ENCODE measurements at places on chromosomes 13 and 19.

GRCh38 chr13:52751196-52751595 is 11.6 kb upstream of the CNMD start:
- no peak for DNase-seq

- no peak for DNase-seq
These were observed 216 bp downstream of the SUGP2 start for GRCh38 chr19:19033176-19033425.

- no peak for DNase-seq
These were observed 2.5 kb downstream of the RTN2 start for GRCh38 chr19:45494261-45494916.

GRCh38 chr19:49387936-49388372 is at the start of gene KASH5:
Gene KASH5 (plus strand): TSS chr19:49388249. CDS start chr19:49390884, 2,635 bp downstream.
- peak; percentile 87 for DNase-seq

DNA sequence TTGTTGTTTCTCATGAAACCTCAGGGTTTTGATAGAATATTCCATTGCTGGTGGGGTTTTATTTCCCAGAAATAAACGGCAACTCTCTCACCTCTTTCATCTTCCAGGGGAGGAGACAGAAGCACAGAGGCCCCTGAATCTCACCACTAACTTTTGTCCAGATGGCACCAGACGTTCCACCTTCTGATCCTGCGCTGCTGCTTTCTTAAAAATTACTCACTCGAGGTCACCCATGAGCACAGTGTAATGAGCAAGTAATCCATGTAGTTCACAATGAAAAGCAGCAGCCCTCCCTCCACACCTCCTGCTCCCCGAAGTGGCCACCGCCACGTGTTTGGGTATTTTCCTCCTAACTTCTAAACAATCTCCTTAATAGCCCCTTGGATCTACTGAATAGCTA is 51.3 kb downstream of the TEX29 start:
- no peak for DNase-seq

DNA sequence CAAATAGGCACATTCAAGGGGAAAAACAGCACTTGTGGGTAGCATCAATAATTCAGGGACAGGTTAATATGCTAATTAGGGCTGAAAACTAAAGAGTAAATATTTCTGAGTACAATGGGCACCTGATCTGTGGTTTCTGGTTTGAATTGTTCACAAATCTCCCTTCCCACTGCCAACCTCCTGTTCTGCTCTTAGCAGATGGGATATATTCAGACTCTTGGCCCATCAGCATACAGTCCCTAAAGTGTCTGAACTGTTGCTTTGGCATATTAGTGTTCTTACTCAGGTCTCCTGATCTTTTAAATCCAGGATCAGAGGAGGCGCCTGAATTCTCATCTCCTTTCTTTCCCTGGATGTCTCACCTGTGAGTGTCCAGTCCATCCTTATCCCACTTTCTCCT is 8.2 kb upstream of the LRCH1 start:
- DNase-seq: no peak

DNA sequence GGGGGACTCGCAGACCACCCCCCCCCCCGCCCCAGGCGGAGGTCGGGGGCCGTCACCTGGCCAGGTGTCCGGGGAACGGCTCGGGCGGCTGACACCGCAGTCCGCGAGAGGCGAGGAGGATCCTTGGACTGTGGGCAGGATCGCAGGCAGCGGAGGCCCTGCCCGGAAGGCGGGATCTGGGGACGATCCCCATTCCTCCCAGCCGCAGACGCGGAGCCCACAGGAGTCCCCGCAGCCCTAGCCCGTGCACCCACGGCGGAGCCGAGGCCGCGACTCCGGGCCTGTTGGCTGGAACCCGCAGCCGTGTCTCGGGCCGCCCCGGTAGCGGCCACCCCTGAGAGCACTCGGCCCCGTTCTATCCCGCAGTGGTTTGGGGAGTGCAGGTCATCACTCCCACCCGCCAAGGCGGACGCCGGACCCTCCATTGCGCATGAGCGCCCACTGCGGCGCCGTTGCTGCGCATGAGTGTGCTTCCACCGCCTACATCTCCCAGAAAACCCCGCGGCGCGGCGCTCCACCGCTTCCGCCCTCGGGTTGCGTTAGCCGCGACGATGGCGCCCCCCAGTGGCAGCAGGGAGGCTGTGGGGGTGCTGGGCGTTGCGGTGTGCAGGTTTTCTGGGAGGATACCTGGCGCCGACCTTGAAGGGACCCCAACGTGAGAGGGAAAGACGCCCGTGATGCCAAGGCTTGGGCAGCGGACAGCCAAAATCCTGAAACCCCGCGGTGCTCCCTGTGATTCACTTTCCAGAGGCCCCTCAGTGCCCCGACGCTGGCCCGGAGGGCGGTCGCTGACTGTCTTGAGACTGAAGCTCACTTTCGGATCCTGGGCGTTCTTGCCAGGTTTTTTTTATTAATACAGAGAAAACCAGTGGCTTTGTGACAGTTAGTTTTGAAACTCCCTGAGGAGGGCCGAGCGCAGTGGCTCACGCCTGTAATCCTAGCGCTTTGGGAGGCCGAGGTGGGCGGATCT is 4.4 kb upstream of the ZNF329 start:
- peak; percentile 97 for DNase-seq

- no peak for DNase-seq
These were observed 150.9 kb downstream of the VWA8 start for GRCh38 chr13:41809962-41810361.

DNA sequence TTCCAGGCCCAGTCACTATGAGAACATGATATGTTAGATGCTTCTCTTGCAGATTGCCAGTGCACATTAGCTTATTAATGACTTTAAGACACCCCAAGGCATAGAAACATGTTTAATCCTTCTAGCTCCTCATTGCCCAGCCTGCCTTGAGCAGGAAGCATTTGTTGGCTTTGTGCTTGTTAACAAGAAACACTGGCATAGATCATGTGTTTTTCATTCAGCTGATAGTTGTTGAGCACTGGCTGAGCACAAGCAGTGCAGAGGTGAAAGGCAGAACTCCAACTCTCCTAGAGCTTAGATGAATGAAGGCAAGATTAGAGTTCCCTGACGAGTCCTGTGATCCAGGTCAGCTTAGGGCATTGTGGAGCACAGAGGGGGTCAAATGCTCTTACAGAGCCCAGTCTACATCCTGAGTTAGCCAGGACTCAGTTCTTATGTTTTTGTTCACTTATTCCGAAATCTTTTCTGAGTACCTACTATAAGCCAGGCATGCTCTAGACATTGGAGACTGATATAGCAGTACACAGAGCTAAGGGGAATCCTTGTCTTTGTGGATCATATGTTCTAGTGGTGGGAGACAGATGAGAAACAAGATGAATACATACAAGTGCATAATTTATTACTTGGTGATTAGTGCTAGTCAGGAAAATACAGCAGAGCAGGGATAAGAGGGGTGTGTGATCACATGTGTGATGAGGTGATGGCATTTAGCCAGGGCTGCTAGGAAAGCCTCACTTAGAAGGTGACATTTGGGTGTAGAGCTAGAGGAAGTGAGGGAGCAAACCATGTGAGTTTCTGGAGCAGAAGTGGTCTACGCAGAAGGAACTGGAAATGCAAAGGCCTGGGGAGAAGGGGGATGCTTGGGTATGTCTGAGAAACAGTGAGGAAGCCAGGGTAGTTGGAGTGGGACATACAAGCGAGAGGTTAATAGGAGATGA is 101.2 kb downstream of the WASF3 start:
- DNase-seq: peak; percentile 45

- no peak for DNase-seq
These were observed 735.2 kb downstream of the LIG4 start for GRCh38 chr13:107480130-107480529.

DNA sequence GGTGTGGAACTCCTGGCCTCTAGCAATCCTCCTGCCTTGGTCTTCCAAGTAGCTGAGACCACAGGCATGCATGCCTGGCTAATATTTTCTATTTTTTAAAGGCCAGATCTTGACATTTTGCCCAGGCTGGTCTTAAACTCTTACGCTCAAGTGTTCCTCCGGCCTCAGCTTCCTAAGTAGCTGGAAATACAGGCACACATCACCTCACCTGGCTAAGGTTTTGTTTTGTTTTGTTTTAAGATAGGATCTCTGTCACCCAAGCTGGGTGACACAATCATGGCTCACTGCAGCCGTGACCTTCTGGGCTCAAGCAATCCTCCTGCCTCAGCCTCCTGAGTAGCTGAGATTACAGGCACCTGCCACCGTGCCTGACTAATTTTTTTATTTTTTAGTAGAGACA is 5.5 kb upstream of the RLN3 start:
- no peak for DNase-seq

- no peak for DNase-seq
These were observed 3.6 kb downstream of the TRIP10 start for GRCh38 chr19:6743066-6743465.

GRCh38 chr13:74444161-74444571 is 310.0 kb upstream of the KLF12 start:
- DNase-seq: no peak

- peak; percentile 96 for DNase-seq
These were observed 5.7 kb downstream of the REX1BD start for GRCh38 chr19:18594096-18594823.

GRCh38 chr13:41276824-41277223 is 13.4 kb upstream of the MTRF1 start:
- DNase-seq: no peak

DNA sequence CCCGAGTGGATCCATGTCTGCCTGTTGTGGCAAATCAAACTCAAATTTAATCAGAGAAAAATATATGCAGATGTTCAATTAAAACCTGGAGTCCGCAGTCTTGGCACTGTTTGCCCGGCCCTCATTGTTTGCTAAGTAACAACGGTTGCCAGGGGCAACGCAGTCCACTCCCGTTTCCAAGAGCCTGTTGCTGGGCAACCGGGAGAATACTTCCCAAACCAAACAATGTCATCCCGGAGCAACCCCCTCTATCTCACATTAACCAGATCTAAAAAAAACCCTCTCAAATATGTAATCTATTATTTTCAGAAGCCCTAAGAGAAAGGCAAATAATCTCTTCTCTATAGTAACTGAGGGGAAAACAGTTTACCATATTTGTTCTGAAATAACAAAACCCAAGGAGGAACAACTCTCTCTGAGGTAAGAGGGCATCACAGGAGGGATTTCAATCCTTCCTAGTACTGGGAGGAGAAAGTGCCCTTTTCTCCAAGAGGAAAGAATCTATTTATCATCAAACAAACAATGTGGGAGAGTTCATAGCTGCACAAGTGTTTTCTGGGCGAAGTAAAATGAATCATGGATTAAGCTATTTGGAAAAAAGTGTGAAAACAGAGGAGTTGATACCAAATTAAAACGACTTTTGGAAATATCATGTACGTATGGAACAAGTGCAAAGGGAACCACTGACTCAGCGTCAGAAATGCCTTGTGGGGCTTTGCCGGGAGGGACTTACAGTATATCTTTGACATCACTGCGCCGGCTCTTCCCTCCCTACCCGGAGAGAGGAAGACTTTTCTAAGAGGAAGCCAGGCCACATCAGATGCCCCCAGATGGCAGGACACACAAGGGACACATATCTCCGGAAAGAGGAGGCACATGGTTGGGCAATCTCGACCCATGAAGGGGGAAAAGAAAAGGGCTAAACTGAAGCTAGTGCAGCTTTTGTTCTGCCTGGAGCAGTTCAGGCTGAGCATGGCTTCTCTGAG is 43.3 kb downstream of the RFX2 start:
- DNase-seq: peak; percentile 90

DNA sequence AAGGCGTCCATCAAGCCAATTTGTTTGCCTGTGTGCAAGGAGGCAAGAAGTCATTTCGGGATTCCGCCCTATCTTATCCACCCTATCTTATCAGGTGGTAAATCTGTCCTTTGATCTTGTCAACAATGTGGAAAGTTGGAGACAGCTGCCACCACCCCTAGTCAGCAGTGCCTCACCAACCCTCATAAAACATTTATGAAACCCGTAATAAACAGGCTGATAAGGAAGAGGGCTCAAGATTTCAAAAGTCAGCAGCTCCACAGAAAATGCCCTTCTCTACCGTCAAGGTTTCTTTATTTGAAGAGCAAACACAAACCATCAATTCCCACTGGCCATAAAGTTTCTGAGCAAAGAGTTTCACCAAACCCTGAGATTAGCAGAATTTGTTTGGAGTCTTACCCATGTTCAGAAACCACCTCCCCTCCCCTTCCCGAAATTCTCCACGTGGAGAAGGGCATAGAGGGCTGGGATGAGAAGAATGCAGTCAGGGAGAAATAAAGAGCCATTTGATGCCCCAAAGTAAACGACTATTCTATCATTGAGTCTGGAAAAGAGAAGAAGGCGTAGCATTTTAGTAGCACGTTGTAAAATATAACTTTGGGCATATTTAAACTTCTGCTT is 196.0 kb upstream of the GPR12 start:
- no peak for DNase-seq

- no peak for DNase-seq
These were observed 6.8 kb downstream of the GMIP start for GRCh38 chr19:19636573-19637185.

DNA sequence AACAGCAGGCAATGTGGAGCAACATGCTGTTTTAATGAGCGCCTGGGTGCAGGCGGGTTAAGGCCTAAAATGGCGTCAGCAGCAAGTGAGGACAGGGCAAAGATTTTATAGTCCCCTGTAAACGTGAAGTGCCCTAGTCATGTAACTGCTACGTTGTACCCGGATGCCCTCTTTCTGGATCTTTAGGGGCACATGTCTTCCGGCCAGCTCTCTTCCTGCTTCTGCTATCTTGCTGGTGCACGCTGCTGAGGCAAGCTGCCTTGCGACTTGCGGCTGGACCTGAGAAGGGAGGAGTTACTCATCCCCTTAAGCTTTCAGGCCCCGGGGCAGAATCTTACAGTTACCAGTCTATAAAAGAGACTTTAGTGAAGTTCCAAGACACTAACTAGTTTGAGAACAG is 303.6 kb upstream of the DACH1 start:
- no peak for DNase-seq

DNA sequence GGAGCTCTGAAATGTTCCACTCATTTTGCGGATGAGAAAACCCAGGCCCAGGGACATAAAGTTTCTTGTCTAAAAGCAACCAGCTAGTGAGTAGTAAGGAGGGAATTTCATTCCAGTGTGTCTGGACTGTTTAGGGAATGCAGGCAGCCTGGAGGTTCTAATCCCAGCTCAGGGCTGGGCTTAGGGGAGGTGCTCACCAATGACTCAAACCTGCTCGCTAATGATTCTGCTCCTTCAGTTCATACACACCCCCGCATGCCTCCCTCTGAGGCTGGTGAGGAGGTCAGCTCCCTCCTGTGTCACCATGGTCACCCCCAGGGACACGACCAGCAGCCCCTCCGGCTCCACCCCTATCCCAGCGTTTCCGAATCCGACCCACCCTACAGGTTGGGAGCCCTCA is 34.6 kb downstream of the CYP4F2 start:
- no peak for DNase-seq

- DNase-seq: no peak
These were observed 11.4 kb downstream of the VSTM2B start for GRCh38 chr19:29537181-29537580.

GRCh38 chr13:110201114-110201513 is 105.8 kb downstream of the COL4A1 start:
- no peak for DNase-seq

- DNase-seq: no peak
These were observed 39.6 kb downstream of the STK24 start for GRCh38 chr13:98537306-98537705.

DNA sequence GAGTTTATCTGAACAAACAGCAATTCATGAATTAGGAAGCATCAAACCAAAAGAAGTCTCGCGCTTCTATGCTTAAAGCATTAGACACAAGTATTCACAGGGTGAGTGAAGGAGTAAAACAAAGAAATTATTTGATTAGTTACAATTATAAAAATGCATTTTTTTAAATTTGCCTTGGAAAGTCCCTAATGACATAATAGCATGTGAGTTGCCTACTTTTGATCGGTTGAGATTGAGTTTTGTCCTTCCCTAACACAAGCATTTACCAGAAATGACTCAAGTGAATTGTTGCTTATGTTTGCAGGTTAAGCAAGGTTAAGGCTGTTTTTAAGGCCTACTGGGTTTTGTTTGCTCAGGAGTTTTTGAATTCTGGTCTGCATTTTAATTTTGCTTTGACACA is 389 bp upstream of the ZNF649 start:
- no peak for DNase-seq
